ENCODE measurements at places on chromosomes 13 and 19.

GRCh38 chr19:5681391-5682106 is 722 bp downstream of the HSD11B1L start:
- no peak for DNase-seq

- DNase-seq = no peak
These were observed 108.6 kb downstream of the LACC1 start for GRCh38 chr13:43988302-43988701.

- DNase-seq = no peak
These were observed 105.4 kb upstream of the MBNL2 start for GRCh38 chr13:97116754-97117153.

- DNase-seq = no peak
These were observed 19.9 kb downstream of the ACER1 start for GRCh38 chr19:6313398-6313969.

- DNase-seq = no peak
These were observed 13.7 kb downstream of the GAS6 start for GRCh38 chr13:113849981-113850721.

DNA sequence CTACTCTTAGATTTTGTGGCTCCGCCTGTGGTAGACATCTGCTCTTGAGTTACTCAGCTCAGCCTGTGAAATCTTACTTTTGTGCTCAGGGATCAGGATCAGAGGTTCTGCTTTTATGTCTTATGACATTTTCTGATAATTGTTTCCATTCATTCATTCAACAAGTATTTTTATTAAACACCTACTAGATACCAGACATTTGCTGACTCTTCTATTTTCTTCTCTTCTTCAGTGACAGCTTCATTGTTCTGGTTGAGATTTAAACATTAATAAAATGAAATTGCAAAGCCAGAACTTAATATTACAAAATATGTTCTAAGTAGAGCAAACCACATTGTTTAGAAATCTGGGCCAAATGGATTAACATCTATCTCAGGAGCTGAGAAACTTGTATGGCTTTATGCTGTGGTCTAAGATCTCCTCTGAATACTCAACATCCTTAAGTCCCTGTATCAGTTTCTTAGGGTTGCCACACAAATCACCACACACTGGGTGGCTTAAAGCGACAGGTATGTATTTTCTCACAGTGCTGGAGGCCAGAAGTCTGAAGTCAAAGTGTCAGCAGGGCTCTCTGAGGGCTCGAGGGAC is 15.8 kb upstream of the MICU2 start:
- no peak for DNase-seq

- DNase-seq = no peak
These were observed 3.9 kb upstream of the NCAN start for GRCh38 chr19:19207637-19208572.

DNA sequence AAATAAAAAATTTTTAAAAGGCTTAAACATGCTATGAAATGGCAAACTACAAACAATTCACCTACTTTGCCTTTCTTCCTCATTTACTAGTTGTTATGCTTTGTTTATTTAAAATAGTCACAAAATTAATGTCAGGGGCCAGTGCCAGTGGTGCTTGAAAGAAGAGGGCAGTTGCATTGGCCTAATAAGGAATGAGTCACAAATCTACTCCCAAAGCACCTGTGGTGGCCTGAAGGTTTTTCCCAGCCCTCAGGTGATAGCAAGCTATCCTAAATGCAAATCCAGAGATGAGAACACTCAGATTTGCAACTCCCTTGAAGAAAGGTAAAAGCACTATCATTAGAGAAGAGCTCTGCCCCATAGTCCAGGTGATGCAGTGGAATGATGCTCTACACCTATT is 103.6 kb downstream of the MBNL2 start:
- DNase-seq = no peak

GRCh38 chr19:32811151-32811550 is 58.4 kb downstream of the SLC7A9 start:
- DNase-seq = no peak

DNA sequence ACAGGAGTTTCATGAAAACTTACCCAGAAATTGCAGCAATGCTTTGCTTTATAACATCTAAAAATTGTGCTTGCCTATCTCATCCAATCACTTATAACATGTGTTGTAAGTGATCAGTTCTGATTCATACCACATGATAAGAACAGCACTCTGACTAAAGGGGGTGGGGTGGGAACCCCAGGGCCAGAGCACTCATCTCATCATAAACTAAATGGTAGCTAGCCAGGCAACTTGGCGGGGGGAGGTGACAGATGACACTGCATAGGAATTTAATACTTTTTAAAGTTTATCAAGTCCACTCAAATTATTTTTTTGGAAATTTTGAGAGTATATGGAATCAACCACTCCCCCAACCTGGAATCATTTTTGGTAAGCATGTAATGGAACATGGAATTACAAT is 42.1 kb downstream of the FOXO1 start:
- DNase-seq = no peak

- DNase-seq = no peak
These were observed 78.7 kb upstream of the FAM216B start for GRCh38 chr13:42702716-42703115.

- no peak for DNase-seq
These were observed 296.5 kb downstream of the LMO7 start for GRCh38 chr13:75932636-75933035.

- DNase-seq = no peak
These were observed 32.5 kb downstream of the LCP1 start for GRCh38 chr13:46149272-46150133.

- no peak for DNase-seq
These were observed 1407.1 kb downstream of the UQCRFS1 start for GRCh38 chr19:27805848-27806247.

- DNase-seq = no peak
These were observed 23.8 kb downstream of the TMED1 start for GRCh38 chr19:10812196-10812595.

GRCh38 chr19:43452582-43452981 is 12.8 kb downstream of the LYPD3 start:
- no peak for DNase-seq

DNA sequence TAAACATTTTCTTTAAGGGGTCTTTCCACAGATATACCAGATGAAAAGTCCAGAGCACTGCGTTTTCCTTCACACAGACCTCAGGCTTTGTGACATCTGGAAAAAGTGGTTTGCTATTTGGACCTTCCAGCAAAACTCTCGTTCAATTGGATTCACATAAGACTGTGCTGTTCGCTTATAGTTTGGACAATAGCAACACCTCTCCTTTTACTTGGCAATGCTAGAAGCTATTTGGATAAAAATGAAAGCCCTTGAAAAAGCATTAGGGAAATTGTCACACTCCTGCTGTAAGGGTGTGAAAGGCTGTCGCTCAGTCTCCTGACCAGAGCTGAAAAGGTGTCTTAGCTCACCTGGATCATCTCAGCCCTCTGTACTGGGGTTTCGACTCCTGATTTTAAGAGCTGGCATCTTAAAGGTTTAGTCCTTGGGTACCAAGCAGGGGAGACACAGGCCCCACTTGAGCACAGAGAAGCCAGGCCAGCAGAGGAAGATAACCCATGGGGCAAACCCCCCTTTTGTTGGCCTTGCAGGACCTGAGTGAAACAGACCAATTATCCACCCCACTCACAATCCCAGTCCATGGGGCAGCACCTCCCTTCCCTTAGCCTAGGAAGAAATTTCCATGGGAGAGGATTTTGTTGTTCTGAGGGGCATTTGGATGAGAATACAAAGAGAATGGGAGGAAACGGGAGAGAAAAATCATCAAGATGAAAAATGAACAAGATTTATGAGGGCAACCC is 257.6 kb downstream of the DLEU7 start:
- no peak for DNase-seq

DNA sequence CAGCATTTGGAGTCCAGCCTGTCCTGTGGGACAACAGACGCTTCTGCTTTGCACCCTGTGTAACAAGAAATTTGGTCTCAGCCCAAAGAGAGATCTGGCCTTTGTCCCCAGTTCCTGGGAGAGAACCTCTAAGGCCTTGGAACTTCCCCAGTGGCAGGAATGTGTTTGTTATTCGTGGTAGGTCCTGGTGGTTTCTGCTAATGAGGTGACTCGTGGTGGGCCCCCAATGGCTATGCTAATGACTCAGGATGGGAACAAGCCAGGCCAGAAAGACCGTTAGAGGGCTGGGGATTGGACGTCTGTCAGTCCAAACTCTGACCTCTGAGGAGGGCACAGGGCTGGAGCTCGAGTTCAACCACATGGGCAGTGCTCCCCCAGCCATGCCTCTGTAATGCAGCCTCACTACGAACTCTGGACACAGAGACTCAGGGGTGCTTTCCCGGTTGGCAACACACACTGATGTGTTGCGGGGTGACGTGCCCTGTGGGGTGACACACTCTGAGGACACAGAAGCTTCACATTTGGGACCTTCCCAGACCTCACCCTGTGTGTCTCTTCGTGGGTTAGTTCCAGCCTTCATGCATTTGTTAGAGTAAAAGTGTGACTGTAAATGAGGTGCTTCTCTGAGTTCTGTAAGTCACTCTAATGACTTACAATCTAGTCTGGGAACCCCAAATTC is 38.9 kb downstream of the TEX29 start:
- no peak for DNase-seq

GRCh38 chr19:4164262-4164661 is 10.8 kb downstream of the CREB3L3 start:
- no peak for DNase-seq

DNA sequence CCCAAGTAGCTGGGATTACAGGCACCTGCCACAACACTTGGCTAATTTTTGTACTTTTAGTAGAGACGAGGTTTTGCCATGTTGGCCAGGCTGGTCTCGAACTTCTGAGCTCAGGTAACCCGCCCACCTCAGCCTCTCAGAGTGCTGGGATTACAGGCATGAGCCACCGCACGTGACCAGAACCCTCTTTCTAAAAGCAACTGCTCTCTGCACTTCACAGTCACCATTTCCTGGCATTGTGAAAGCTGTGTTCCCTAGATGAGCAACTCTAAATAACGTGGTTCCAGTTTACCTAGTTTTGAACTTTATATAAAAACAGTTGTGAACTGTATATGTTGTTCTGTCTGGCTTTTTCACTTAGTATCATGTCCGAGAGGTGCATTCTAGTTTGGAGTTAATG is 152.9 kb downstream of the SIPA1L3 start:
- DNase-seq = no peak

- no peak for DNase-seq
These were observed 5.2 kb upstream of the ZNF536 start for GRCh38 chr19:30367006-30367405.

- DNase-seq = peak; percentile 99
These were observed at the start of gene HDGFL2 for GRCh38 chr19:4472174-4472974. TSS of gene HDGFL2 (plus strand) at chr19:4472297. CDS start at chr19:4472351, 54 bp downstream.

DNA sequence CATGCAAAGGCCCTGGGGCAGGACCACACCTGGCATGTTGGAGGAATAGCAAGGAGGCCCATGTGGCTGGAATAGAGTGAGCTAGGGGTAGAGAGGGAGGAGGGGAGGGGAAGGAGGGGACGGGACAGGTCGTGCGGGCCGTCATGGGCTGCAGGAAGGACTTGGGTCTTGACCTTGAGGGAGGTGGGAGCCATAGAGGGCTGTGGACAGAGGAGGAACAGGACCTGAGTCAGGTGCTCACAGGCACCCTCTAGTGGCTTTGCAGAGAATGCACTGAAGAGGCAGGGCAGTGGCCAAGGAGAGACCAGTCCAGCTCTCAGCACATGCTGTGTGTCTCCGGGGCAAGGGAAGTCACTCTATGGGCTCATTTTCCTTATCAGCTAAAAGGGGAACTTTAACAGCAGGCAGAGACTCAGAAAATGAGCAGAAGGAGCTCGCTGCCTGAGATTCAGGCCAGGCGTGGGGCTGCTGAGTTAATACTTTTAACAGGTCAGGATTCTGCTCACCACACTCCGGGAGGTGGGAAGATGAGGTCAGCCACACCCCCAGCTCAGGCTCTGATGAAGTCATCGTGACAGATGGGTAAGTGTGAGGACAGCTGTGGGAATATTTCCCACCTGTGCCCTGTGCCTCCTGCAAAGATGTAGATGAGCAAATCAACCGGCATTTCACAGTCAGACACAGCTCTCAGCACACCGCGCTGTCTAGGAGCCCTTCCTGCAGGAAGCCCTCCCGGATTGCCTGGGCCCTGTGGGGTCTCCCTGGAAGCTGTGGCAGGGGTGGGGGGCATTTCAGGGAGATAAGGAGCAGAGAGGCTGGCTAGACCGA is 6.0 kb upstream of the TNFAIP8L1 start:
- no peak for DNase-seq

GRCh38 chr13:91146601-91147000 is 200.9 kb upstream of the MIR17HG start:
- DNase-seq = no peak

DNA sequence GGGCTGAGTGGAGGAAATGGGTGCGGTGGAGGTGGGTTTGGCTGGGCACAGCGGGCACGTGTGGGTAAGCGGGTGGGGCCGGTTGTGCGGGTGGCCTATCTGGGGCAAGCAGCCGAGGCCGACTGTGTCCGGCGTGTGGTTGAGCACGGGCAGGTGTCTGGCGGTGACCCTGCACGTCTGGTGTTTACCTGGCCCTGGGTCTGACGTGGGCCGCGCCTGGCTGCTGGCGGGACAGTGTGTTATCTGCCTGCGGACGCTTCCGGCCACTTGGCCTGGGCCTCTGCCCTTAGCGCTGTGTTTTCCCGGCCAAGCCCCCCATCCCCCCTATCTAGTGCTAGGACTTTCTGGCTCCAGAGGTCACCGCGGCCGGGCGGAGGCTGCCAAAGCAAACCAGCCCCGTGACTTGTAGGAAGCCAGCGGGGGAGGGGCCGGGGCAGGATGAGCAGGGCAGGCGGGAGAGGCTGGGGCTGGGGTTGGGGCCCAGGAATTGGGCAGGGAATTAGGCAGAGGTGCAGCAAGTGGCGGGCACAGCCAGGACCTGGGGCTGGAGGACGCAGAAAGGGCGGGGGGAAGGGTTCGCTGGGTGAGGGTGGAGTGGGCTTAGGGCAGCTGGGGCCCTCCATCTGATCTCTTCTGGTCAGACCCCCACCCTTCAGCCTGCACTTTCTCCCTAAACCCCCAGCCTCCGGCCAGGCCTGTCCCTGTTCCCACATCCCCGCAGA is 534 bp upstream of the HPN start:
- no peak for DNase-seq

DNA sequence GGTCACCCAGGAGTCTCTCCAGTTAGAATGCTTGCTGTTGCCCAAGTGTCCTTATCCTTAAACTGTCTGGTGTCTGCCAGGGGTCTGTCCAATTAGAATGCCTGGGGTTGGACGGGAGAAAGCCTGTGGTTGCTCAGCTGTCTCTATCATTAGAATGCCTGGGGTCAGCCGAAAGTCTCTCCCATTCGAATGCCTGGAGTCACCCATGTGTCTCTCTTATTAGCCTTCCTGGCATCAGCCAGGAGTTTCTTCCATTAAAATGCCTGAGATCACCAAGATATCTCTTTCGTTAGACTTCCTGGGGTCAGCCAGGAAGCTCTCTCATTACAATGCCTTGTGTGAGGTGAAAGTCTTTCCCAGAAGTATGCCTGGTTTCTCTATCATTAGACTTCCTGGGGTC is 1521.0 kb downstream of the UQCRFS1 start:
- no peak for DNase-seq

All from GM12891 (cell line).